NCI-H1092 treated with DMSO at 0.1 percent for 48 hours (cell line): ENCODE measurements at places on chromosomes 2 and 18.

GRCh38 chr2:176483476-176483875, 214.2 kb downstream of the MTX2 start:
- no peak for DNase-seq

GRCh38 chr2:23746141-23746863, 180.6 kb downstream of the ATAD2B start:
- DNase-seq, result no peak

DNA sequence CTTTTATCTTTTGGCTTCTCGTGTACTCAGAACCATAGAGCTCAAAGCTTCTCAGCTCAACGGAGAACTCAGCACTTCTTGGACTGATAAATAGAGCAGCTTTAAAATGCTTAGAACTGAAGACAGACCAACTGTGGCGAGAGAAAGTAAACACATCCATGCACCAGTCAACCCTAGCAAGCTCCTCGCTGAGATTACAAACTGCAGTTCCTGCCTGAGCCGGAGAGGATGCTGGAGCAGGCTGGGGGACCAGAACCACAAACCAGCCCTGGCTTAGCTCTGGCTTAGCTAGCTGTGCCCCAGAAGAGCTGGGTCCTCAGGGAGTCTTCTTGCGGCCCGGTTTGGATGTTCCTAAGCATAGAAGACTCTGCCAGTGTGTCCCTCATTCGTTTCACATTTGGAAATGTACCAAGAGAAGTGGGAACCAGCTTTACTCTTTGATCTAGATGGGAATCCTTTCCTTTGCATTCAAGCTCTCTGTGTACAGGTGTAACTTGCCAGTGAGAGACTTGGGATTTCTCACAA, 5.6 kb downstream of the PAX8 start:
- no peak for DNase-seq

GRCh38 chr2:20232837-20233207, 7.9 kb upstream of the SDC1 start:
- no peak for DNase-seq
